ENCODE measurements at places on chromosomes 1 and 21.

DNA sequence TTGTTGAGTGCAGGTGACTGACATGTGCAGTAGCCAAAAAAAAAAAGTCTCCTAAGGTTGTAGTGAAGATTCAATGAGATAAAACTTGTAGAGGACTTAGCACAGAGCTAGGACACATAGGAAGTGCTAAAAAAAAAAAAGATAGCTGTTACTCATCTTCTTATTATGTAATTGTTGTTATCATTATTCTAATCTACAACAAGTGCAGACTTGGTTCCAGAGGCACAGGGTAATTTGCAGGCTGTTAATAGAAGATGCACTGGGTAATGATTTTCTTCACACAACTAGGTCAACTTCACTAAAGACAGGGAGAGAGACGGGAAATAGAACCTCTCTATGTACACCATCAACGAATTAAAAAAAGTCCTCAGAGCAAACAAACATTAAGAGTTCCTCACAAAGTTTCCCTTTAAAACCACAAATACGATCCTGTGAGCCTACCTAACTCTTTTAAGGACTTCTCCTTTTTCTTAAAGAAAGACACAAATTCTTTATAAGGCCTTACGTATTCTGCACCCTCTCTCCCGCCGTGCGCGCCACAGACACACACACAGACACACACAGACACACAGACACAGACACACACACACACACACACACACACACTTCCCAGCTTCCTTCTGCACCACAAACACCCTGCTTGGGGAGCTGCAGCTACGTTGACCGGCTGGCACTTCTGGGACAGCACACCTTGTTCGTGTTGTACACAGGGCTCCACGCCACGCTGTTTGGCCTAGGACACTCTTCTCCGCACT is 49.8 kb upstream of the GADD45A start:
- peak; percentile 15 for DNase-seq

DNA sequence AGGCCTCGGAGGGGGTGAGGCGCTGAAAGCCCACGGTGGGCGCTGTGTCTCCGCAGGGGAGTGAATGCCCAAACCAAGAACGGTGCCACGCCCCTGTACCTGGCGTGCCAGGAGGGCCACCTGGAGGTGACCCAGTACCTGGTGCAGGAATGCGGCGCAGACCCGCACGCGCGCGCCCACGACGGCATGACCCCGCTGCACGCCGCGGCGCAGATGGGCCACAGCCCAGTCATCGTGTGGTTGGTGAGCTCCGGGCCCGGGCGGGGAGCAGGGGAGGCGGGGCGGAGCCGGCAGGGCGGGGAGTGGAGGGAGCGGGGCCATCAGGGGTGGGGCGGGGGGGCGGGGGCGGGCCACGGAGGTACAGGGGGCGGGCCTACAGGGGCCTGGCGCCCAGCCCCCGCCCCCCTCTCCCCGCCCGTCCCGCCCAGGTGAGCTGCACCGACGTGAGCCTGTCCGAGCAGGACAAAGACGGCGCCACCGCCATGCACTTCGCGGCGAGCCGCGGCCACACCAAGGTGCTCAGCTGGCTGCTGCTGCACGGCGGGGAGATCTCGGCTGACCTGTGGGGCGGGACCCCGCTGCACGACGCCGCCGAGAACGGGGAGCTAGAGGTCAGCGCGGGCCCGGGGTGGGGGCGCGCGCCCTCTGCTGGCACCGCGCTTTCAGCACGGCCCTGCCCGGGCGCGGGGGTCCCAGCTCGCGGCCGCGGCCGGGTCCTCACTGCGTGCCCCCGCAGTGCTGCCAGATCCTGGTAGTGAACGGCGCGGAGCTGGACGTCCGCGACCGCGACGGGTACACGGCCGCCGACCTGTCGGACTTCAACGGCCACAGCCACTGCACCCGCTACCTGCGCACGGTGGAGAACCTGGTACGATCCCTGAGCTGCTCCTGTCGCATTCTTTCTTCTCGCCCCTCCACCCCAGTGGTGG is 15.9 kb downstream of the ESPN start:
- peak; percentile 76 for DNase-seq

GRCh38 chr1:154419620-154420571 is 14.8 kb downstream of the IL6R start:
- DNase-seq: peak; percentile 69

- DNase-seq: no peak
These were observed 69.4 kb downstream of the EVA1C start for GRCh38 chr21:32481875-32482408.

GRCh38 chr1:162854245-162854882 is 6.6 kb downstream of the CCDC190 start:
- peak; percentile 52 for DNase-seq

DNA sequence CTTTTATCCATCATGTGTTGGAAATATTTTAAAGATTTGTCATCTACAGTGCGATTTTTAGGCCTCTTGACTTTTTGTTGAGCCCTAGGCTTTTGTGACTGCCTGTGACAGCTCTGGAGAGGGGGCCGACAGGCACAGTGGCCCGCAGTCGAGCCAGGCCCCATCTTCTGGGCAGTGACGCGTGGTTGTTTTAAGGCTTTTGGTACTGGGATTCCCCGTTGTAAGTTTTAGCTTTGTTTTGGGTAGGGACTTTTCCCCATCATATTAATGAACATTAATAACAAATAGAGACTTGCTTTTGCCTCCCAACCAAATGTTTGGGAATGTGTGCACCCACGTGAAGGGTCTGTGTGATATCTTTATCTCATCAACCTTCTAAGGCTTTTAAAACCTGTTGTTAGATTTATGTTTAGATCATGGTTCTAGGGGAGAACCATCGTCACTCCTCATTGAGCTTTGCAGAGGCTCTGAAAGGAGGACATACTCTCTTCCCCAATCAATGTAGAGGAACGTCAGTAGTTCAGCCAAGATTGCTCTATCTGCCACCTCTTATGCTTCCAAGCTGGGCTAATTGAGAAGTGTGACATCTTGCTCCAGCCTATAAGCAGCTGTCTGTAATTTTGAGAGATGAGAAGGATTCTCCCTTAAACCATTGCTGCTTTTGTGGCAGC is 34.6 kb downstream of the MAPKAPK2 start:
- no peak for DNase-seq

DNA sequence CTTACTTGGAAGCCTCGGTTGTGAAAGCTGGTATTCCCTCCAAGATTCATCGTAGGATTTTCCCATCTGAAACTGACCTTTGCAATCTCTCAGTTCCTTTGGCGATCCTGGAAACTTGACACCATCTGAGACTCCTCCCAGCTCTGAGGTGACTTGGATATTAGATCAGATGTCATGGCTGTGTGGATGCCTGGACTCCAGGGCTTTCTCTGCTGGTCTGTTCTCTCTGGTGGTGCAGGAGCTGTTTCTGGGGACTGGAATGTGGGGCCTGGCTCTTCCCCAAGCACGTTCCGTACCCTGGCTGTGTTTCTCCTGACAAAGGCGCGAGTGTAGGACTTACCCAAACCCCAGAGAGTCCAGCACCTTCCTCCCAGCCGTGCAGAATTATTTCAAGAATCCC is 252.2 kb downstream of the RPS6KC1 start:
- DNase-seq: no peak

DNA sequence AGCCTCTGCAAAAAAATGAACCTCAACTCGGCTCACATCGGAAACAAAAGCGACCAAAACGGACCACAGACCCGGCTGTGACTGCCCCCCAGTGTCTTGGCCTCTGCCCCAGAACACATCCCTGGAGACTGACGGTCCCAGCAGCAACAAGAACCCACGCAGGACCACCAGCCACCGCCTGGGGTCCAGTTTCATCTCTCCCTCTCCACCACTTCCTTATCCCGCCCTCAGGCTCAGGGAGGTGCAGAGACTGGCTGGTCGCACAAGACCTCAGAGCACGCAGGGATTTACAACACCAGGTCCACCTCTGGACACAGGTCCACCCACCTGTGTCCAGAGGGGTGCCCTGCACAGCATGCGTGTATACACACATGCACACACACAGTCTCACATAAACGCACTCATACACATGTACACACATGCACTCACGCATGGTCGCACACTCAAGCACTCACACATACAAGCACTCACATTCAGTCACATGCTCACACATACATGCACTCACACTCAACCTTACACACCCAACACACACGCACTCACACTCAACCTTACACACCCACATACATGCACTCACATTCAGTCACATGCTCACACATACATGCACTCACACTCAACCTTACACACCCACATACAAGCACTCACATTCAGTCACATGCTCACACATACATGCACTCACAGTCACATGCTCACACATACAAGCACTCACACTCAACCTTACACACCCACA is 18.6 kb upstream of the TMEM52 start:
- DNase-seq: no peak

DNA sequence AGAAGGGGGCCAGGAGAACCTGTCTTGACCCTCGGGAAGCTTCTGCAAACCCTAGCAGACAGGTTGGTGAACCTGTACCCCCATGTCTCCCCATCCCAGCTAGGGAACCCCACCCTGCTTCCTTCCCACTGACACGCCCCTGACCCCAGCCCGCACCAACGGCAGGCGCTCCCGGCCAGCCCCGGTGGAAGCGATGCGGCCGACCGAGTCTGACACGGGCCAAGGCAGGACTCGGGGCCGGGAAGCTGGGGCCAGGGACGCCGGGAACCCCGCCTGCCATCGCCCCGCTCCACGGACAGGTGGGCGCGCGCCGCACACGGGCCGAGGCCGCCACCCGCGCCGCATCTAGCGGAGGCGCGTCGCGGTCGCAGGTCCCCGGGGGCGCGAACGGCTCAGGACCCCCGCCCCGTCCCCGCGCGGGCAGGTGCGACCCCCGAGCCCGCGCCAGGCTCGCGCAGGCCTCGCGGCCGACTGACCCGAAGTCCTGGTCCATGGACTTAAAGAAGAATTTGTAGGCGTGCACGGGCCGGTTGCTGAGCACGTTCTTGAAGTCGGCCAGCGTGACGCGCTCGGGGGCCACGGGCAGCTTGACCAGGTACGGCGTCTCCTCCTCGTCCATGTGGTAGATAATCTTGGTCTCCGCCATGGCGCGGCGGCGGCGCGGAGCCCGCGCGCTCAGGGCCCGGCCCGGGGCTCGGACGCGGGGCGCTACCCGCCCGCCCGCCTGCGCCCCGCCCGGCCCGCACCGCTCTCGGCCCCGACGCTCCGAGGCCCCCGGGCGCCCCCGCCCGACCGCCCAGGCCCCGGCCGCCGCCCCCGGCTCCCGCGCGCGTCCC is 580 bp downstream of the DVL1 start:
- no peak for DNase-seq

DNA sequence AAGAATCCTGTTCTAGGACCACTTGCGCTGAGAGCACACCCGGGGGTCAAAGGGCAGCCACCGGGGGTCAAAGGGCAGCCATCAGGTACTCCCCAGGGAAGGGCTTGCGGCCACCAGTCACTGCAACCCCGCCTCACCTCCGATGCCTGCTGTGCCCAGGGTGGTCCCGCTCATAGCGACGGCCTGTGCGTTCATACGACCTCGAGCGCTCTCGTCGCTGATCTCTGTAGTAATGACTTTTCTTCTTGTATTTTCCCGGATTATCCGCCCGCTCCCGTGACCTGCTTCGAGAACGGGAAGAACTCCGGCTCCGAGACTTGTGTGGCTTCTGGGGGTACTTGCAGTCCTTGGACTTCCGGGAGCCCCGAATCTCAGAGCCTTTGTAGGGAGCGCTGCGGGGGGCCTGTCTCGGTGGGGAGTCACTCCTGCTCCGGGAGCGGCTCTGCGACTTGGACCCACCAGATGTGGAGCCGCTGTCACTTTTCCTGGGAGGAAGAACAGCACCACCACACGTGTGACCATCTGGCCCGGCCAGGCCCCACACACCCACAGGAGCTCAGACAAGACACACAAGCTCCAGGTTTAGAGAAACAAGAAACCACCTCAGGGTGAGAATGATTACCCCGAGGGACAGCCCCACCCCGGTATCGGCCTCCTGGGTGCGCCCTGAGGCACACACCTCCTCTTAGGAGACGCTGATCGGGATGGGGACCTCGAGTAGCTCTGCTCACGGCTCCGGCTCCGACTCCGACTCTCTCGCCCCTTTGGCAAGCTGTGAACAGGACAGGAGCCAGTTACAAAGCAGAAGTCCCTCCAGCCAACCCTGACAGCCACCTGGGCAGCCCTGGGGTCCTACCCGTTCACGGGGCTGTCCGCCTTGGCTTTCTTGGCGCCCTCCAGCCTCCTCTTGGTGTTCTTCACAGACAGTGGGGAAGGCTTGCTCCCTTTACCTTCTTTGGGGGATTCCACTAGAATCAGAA is 11.7 kb downstream of the CCNL2 start:
- DNase-seq: no peak

DNA sequence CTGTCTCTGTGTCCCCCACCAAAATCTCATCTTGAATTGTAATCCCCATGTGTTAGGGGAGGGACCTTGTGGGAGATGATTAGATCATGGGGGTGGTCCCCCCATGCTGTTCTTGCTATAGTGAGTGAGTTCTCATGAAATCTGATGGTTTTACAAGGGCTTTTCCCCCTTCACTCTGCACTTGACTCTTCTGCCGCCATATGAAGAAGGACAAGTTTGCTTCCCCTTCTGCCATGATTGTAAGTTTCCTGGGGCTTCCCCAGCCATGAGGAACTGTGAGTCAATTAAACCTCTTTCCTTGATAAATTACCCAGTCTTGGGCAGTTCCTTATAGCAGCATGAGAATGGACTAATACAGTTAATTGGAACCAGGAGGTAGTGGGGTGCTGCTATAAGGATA is 137.1 kb upstream of the RAB4A start:
- DNase-seq: no peak

DNA sequence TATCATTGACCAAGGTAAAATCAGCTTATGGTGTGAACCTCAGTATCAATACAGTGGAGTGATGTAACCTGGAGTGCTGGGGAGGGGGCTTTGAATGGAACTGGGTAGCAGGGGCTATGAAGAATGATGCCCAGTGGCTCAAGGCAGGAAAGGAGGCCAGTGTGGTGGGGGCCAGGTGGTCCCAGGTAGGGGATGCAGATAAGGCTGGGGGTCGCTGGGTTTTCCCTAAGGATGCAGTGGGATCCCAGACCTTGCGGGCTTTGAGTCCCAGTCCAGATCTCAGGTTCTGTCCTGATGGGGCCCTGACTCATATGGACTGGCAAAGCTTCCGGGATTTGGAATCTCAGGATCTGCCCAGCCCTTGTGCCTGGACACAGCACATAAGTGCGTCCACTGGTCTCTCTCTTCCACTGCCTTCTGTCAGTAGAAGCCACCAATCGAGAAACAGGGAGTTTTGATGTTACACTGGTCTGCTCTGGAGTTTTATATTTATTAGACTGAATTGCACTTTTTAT is 52.0 kb downstream of the S100B start:
- DNase-seq: no peak

DNA sequence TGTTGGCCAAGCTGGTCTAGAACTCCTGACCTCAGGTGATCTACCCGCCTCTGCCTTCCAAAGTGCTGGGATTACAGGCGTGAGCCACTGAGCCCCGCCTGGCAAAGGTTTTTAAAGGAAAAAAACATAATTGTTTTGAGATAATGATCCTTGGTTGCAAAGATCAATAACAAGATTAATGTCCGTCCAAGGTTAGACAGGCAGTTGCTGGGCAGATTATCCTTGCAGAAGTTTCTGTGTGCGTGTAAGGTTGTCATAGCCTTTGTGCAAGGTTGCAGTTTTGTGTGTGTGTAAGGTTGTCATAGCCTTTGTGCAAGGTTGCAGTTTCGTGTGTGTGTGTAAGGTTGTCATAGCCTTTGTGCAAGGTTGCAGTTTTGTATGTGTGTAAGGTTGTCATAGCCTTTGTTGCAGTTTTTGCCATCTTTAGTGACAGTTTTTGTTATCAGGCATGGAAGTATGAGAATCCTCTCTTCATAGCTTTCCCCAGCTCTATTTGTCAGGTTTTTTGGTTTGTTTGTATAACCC is 3.6 kb downstream of the YBEY start:
- DNase-seq: no peak

GRCh38 chr1:205243350-205244191 is 15.8 kb downstream of the TMCC2 start:
- DNase-seq: no peak

- DNase-seq: no peak
These were observed 28.7 kb upstream of the KCNJ15 start for GRCh38 chr21:38228115-38228514.

All from CD4-positive, alpha-beta T cell treated with Interleukin-4 for 4 hours (primary cell).